A673 (cell line): ENCODE measurements at places on chromosomes 5 and 9. TPM values are rescaled to one million over a fixed set of nuclear protein-coding genes. Genes with fewer than 3 reads are reported as not detected.

DNA sequence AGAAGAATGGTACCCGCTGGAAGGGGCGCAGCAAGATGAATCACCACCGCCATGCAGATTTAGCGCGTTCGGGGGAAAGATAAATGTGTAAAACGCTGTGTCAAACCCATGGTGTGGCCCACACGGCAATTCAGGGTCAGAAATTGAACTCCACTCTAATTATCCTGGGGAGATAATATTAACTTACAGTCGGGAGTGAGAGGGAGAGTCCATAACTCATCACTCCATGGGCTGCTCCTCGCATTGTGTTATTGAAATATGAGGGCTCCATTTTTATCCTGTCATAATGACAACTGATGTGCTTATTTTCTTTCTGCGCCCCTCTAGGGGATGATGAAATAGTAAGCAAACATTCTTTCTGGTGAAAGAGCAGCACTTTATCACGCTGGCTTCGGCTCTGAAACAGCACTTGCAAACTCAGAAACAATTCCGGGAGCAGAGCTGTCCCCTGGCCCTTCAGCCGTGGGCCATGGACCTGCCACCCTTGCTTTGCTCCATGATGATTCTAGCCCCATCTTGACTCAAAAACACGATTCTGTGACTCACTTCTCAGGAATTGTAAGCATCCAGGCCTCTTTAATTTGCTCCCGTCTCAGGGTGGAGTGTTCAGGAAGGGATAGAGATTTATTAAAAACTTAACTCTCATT lies 431.6 kb downstream of the IRX1 start:
- no peaks in the 10 kb centered on the region for H3K4me1 ChIP-seq
- H3K27me3 ChIP-seq = no peaks in the 10 kb centered on the region
- DNase-seq = no peak
- H3K4me3 ChIP-seq = no peak overlapping the region

DNA sequence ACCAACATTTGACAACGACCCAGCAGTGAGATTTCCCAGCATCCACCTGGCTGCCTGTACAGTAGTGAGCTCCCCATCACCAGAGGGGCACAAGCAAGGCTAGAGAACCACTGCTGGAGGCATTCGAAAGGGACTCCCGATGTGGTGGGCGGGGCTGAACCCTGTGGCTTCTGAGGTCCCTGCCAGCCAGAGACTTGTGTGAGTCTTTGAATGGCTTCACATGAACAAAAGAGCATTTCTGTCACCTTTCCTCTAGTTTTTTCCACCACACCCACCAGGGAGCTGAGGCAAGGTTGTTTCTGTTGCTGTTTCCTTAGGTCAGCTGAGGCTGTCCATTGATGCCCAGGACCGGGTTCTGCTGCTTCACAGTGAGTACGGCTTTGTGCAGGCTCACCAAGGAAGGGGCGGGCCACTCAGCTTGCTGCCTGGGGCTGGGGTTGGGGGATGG lies 15.7 kb downstream of the RGS3 start:
- H3K4me1 ChIP-seq = no peaks in the 10 kb centered on the region
- DNase-seq = no peak
- no peaks in the 10 kb centered on the region for H3K27me3 ChIP-seq
- no peak overlapping the region for H3K4me3 ChIP-seq
- H3K27ac ChIP-seq = no peak overlapping the region

GRCh38 chr5:140926443-140927227 lies 536 bp downstream of the PCDHAC1 start:
- peak; percentile 95 for DNase-seq
- no peaks in the 10 kb centered on the region for H3K27me3 ChIP-seq
- peaks cover 6% of the 10 kb centered on the region for H3K4me1 ChIP-seq
- H3K4me3 ChIP-seq = peak overlapping the region; percentile 73

GRCh38 chr5:73152411-73153388 lies 20.3 kb upstream of the TMEM174 start:
- H3K4me1 ChIP-seq = no peaks in the 10 kb centered on the region
- H3K36me3 ChIP-seq = no peaks in the 10 kb centered on the region
- no peak for DNase-seq
- H3K27me3 ChIP-seq = no peaks in the 10 kb centered on the region
- no peak overlapping the region for H3K4me3 ChIP-seq

GRCh38 chr5:73274121-73274520 lies 101.1 kb downstream of the TMEM174 start:
- H3K4me3 ChIP-seq = no peak overlapping the region
- no peak overlapping the region for H3K27ac ChIP-seq
- H3K36me3 ChIP-seq = no peaks in the 10 kb centered on the region
- no peak for DNase-seq

DNA sequence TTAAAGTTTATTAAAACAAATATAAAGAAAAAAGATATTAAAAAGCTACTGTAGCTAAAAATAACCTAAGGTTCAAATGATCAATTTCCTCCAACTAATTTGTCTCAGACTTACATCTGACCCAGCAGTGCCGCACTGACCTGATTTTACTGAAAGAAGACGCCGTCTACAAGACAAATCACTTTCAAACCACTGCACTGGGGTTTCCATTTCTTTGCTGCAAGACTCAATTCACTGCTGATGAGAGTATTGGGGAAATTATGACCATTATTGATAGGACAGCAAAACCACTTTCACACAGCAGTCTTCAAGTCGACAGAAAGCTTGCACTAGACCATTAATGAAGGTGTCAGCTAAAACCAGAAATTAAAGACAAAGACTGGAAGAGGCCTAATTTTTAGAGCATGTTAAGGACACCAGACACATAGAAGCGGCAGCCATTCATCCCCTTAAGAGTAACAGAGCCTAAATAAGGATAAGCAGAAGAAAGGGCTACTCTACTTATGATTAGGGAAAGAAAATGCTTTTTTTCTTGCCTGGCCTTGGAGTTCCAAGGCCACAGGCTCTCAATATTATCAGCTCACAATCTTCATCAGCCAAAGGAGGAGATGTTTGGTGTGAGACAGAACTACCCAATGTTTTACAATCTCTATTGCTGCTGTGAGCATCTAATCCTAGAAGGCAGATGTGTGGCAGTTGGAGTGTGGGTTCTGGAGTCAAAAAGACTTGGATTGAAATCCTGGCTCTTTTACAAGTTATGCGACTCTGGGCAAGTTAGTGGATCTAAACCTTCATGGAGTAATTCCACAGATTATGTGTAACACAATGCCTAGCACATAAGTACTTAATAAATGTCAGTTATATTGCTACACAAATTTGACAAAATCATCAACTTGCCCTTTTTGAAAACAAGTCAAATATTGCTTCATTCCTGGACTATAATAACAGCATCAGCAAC lies 190.7 kb downstream of the MAPKAP1 start:
- no peak overlapping the region for H3K27ac ChIP-seq
- no peaks in the 10 kb centered on the region for H3K27me3 ChIP-seq
- peaks cover 2% of the 10 kb centered on the region for H3K4me1 ChIP-seq
- no peak overlapping the region for H3K4me3 ChIP-seq
- no peak for DNase-seq

DNA sequence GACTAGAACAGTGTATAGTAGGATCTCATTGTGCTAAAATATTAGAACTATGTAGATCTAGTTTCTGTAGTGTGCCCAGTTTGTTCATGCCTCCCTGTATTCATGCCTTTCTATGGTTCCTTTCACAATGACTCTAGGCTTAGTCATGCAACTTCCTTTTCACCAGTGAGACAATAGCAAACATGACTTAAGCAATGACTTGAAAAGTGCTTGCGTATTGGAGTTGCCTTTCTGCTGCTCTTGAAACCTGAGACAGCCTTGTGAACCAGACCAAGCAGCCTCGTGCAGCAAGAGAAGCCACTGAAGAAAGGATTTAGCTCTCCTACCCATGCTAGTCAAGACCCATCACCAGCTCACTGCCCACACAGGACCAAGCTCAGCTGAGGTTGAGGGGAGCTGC lies 294.5 kb upstream of the TAS2R1 start:
- H3K27me3 ChIP-seq = no peaks in the 10 kb centered on the region
- no peak overlapping the region for H3K27ac ChIP-seq
- no peaks in the 10 kb centered on the region for H3K4me1 ChIP-seq
- DNase-seq = no peak
- no peaks in the 10 kb centered on the region for H3K36me3 ChIP-seq

DNA sequence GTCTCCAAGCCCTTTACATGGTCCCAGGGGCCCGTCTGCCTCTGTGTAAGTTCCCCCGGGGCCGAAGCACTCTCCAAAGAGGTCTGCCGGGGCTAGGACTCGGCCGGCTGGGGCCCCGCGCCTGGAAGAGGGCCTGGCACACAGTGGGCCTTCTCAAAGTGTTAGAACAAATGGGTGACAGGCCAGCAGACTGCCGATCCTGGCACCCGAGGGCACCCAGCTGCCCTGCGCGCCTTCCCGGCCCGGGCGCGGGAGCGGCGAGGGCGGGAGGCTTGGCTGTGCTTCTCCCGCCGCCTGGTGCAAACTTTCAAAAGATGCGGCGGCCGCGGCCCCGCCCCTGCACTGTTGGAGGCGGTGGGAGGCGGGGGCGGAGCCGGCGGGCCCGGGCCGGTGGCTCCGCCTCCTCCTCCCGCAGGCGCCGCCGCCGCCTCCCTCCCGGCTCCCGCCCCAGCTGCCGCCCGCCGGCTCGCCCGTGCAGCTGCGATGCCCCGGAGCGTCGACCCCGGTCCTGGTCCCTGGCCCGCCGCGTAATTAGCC lies at the start of gene NEURL1B:
Gene NEURL1B, plus strand, starts transcription at position 442 of the 537 bp plus-strand sequence. CDS start 144 bp downstream, outside the sequence.
- H3K27ac ChIP-seq = peak within 1 kb of the TSS; percentile 83
- H3K4me1 ChIP-seq = peaks cover 6% of the 10 kb centered on the region
- DNase-seq = peak; percentile 79
- H3K36me3 ChIP-seq = no peaks in the 10 kb centered on the region
- no peaks in the 10 kb centered on the region for H3K27me3 ChIP-seq
- H3K4me3 ChIP-seq = peak within 1 kb of the TSS; percentile 74

GRCh38 chr5:39274398-39275085 lies 55.2 kb upstream of the FYB1 start:
- no peaks in the 10 kb centered on the region for H3K27me3 ChIP-seq
- H3K27ac ChIP-seq = no peak overlapping the region
- DNase-seq = no peak
- H3K36me3 ChIP-seq = no peaks in the 10 kb centered on the region
- H3K4me3 ChIP-seq = no peak overlapping the region
- H3K4me1 ChIP-seq = no peaks in the 10 kb centered on the region

DNA sequence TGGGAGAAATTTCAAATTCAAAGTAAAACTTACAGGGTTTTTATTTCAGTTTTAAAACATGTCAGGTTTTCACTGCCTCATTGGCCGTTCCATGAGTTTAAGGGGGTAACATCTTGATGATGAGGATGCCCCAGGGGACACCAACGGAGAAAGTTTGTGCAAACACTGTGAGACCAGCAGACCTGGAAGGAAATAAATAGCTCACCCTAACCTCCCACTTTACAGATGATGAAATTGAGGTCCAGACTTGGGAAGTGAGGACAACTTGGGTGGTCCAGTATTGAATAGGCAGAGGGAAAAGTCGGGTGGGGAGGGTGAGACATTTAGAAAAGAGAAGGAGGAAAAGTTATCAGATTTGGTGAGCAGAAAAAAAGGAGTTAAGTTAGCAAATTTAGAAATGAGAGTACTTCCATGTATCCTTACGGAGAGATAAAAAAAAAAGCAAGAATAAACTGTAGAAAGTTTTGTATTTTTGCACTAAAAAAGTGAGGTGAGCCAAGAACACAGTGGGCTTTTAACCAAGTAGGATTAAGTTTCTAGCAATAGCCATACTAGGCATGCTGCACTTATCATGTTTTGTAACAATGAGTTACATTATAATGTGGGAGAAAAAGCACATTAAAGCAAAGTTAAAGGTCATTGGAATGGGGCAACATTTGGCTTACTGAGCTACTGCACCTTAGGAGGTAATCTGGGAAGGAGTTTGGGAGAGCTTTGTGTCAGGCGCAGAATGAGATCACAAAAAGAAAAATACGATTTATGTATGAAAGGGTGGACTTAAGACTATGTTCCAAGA lies 125.1 kb downstream of the GAS1 start:
- DNase-seq = no peak
- H3K27ac ChIP-seq = no peak overlapping the region
- no peaks in the 10 kb centered on the region for H3K27me3 ChIP-seq
- no peak overlapping the region for H3K4me3 ChIP-seq
- no peaks in the 10 kb centered on the region for H3K4me1 ChIP-seq

DNA sequence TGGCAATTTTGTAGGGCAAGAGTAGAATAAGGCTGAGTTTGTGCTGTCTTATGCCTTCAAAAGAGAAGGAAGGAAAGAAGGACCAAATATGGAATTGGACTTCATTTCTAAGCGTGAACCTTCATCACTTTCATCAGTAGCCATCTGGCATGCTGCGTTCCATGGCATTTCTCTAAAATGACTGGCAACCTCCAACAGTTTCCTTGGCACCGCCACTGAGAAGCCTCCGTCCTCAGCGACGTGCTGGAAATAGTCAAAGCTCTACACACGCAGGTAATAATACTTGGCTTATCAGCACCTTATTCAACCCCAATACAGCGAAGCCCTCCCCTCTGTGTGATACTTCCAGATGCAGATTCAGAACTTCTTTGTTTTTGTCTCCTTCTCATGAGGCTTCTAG lies 169.7 kb upstream of the CD180 start:
- H3K4me3 ChIP-seq = no peak overlapping the region
- H3K36me3 ChIP-seq = no peaks in the 10 kb centered on the region
- DNase-seq = no peak
- no peaks in the 10 kb centered on the region for H3K27me3 ChIP-seq
- H3K4me1 ChIP-seq = no peaks in the 10 kb centered on the region

DNA sequence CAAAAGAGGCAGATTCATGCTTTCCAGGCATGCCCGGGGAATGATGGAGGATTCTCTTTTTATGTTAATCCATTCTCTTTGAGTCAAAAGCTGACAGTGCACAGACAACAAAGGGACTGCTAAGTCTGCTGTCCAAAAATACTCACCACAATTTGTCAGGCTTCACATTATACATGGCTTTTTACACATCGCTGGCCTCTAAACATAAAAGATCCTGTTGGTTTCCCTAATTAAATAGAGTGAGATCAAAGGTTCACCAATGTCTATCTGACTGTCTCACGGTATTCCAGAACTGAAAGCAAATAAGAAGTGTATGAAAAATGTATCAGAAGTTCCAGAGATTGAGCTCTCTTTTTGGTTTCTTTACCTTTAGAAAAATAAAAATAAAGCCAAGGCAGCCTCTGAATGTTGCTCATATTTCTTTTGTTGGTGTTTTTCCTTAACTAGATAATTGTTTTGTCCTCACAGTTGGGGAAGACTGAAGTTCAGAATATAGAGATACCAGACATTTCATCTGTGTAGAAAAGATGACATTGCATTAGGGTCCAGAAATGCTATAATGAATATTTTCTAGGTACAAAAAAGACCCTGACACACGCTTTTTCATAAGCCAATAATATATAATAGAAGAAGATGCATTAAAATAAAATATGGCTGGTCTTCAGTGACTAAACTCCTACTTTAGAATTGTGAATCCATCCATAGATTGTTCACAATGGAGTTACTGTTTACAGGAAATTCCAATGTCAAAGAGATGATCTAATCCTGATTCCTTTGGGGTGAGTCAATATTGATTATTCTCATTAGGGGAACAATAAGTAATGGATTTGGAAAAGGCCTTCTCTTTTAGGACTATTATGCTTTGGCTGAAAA lies 688.2 kb upstream of the CDH6 start:
- peak overlapping the region; percentile 59 for H3K27ac ChIP-seq
- no peaks in the 10 kb centered on the region for H3K27me3 ChIP-seq
- H3K36me3 ChIP-seq = no peaks in the 10 kb centered on the region
- H3K4me3 ChIP-seq = no peak overlapping the region
- DNase-seq = peak; percentile 73

GRCh38 chr5:80268916-80269315 lies 13.1 kb upstream of the SERINC5 start:
- peaks cover 17% of the 10 kb centered on the region for H3K4me1 ChIP-seq
- peak overlapping the region; percentile 57 for H3K27ac ChIP-seq
- peak; percentile 85 for DNase-seq
- H3K36me3 ChIP-seq = no peaks in the 10 kb centered on the region
- peak overlapping the region; percentile 1 for H3K4me3 ChIP-seq

The GABRP gene
- total RNA-seq = 0.09 TPM in 1 of 2 replicates, not detected in the other

The GZMA gene
- not detected in 2 replicates for total RNA-seq

The NR2F1-AS1 gene
- 1.8 and 2.3 TPM in 2 replicates for total RNA-seq
